ENCODE measurements at places on chromosomes 7 and 10.

- DNase-seq: no peak
Measured at GRCh38 chr10:14439451-14440259, 108.9 kb upstream of the FRMD4A start.

DNA sequence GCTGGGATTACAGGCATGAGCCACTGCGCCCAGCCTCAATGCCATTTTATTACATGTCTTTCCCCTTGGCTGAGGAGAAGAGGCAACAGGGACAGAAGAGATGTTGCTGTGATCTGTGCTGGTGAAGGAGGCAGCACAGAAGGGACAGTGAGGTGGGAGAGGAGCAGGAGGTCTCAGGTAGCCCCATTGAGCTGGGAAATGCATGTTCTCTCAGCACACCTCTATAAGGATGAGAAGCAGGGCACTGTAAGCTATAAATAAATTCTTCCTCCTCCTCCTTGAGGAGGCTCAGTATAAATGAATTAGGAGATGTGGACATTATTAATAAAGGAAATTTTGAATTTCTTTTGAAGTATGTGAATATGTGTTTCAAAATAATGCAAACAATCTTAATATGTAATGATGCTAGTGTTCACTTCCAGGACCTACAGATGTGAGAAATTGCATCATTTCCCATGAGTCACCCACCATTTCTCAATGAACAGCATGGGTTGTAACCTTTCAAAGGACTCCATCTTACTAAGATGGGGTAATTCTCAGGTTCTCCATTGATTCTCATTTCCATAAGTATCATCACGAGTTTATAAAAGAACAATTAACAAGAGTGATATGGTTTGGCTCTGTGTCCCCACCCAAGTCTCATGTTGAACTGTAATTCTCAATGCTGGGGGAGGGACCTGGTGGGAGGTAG, 88.9 kb upstream of the ODAD2 start:
- DNase-seq: no peak

DNA sequence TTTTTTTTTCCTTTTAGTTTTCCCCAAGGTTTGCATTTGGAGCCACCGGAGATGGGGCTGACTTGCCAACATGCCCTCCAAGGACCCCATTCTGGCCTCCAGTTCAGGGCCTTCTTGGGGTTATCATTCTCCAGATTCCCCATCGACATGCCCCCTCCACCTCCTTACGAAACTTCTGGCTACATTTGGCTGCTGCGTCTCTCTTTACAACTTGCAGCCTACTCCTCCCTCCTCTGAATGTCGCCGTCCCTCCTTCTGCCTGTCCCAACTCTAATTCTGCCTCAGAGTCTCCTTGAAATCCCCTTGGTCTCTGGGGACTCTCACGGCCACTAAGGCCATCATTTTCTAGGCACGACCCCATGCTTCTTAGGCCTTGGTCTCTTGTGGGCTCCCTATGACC, 72.2 kb upstream of the PODXL start:
- DNase-seq: no peak

DNA sequence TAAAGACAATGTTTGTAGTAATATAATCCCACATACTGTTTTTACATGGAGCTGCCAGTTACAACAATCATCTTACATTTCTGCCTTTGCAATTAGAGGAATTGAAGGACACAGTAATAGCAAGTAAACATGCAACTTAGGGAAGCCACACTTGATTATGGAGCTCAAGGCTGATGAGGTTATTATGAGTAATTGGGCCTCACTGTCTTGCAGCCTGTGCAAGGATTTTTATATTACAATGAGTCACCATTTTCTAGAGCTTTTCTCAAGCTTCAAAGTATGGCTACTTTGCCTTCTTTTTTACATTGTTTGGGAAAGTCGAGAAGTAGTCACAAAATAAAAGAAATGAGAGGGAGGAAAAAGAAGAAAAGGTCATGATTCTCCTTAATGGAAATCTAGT, 226.4 kb downstream of the KIAA1217 start:
- no peak for DNase-seq

DNA sequence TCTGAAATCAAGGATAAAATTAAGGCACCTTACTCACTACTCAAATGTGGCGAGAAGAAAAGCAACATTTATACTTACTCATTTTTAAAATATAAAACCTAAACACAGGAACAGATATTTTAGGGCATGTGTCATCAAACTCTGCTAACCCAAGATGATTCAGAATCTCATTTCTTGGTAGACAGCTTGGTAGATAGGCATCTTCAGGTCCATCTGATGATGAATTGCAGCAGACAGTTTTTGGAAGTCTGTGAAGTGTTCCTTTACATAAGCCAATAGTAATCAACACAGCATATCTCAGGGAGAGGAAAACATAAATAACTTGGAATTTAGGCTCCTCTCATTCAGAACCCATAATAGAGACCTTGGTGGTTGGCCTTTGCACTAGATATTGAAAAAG, 3.4 kb downstream of the HIPK2 start:
- no peak for DNase-seq

DNA sequence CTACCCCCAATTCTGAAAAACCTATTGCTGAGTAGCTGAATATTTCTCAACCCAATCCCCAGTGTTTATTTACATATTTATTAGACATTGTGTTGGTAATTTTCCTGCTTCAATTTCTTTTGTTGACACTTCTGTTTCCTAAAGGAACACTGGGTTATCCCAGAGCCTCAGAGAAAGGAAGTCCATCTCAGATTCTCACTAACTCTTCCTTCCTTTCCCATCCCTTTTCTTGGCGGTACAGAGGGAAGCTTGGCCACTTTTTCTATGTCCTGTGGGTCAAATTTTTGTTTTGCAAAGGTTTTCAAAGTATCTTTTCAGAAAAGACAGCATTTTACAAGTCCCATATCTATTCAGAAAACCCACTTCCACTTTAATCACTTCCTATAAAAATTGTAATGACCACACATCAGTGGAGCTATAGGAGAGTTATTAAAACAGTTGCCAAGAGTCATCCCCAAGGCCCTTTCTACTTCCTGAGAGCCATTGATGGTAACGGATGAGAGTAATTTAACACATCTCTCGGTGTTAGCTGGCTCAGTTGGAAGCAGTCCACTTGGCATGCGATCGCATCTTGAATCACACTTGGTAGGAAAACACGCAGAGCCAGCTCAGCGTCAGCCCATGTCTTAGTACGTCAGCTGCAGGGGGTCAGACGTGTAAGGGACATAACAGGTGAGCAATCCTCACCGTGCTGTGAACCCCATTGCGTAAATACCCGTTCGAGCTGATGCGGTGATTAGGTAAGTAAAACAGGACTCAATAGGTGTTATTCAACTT, 231.1 kb upstream of the ADARB2 start:
- no peak for DNase-seq

DNA sequence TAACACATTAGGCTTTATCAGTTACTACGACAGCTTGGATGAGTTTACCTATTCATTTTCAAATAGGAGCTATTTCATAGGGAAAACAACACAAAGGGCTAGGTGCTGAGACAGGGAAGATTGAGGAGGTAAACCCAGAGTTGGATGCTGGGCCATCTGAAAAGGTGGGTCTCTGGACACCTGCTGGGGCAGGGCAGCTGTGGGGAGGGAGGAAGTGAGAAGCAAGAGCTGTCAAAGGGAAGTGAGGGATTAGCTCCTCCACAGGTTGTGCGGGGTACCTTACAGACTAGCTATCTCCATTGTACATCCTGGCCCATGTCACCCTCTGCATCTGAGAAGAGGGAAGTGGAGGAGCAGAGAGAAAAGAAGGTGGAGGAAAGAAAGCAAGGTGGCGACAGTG, 48.9 kb downstream of the BLNK start:
- DNase-seq: no peak

DNA sequence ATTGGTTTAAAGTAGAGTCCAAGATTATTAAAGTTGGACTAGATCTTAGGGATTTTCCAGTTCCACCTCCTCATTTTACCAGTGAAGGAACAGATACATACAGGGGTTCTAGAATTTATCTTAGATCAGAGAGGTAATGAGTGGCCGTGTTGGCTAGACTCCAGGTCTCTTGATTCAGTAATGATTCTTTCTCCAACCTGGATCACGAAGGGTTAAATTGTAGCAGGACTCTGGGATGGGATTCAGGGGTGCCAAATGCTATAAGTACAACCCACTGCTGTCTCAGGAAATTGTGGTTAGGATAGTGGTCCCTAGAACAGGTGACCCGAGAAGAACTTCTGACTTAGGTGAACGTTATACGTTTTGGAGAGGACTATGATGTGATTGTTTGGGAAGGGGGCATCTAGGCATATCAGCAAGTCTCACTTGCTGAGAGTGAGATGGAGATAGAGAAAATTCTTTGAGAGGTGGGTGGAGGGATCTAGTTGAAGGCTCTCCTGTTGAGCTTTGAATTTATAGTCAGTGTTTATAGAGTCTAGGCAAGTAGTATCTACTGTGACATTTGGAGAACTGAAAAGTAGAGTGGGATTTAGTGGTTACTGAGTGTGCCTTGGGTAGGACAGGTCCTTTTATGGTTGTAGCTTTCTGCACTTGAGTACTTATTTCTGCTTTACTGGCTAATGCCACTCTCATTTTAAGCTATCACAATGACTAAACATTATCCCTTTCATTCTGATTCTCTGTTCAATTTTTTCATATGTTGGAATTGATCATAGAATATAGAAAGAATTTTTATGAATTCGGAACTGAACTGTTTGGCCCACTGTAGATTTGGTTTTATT, 58.3 kb downstream of the ST7 start:
- no peak for DNase-seq

DNA sequence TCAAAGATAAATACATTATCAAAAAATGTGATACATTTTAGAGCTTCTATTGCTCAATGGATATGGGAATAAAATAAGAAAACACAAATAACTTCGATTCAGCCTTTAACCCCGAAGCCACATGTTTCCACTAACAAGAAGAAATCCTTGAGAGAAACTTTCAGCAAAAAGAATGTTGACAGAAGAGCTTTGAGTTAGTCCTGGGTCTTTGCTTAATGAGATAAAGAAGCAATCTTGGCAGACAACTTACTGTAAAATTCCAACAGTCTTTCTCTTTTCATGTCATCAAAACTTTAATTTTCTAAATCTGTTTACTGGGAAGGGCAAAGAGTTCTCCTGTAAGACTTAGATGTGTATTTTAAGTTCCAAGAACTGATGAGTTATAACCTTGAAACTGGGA, 810.2 kb downstream of the CNTNAP2 start:
- no peak for DNase-seq

DNA sequence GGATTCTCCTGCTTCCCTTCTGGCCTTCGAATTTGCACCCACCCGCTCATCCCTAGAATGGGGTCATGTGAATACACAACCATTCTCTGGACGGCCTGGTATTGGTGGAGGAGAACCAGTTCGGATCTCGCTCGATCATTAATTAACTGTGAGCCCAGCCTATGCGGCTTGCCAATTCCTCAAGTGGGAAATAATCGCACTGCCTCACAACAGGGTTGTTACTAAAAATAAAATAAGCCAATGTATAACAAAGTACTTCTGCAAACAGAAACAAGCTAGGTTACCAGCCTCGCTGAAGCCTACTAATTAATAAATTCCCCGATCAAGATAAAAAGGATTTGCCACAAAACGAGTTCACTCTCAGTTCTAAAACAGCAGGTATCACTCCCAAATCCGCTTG, 16.2 kb downstream of the CTBP2 start:
- DNase-seq: no peak

DNA sequence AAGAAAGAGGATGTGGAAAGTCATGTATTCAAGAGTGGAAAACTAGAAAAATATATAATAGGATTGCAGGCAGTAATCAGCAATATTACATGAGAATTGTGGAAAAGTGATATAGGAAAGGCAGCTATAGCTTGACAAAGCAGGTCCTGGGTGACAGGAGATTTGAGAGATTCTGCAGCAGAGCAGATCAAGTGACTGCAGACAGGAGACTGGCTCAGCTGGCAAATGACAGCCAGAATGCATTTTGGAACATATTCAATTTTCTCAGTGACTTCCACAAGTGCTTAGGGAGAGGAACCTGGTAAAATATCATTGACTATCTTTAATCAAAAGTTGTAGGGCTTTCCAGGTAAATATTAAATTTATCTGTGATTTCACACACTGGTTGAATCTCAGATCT, 260.5 kb upstream of the CACNA2D1 start:
- DNase-seq: no peak

GRCh38 chr10:71528371-71529206, 131.9 kb downstream of the CDH23 start:
- DNase-seq: no peak

DNA sequence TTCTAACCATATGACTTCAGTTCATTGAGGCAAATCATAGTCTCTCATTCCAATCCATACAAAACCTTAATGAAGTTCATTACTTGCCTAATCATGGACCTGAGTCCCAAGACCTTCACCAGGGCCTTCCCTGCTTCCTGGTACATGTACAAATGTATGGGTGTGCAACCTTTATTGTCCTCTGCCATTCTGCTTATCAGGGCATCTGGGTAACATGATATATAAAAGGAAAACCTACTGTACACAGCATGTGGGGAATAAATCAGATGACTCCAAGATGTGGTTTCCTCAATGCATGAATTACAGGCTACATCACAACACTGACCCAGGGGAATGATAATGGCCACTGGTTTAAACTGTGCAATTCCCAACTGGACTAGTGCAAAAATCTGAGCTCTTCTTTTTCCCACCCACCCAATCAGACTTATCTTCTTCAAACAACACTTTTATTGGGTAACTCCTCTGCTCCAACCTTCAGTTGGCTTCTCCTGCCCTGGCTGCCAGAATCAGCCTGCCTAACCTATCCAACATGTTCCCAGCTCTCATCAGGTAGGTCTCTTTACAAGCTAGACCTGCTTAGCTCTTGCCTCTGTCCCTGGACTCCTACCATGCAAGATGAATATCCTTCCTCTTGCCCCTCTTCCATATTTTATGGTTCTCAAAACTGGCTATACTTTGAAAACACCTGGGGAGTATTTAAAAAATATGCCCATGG, 11.4 kb downstream of the GOT1 start:
- DNase-seq: no peak

GRCh38 chr7:83143107-83143506, 19.6 kb downstream of the PCLO start:
- no peak for DNase-seq

DNA sequence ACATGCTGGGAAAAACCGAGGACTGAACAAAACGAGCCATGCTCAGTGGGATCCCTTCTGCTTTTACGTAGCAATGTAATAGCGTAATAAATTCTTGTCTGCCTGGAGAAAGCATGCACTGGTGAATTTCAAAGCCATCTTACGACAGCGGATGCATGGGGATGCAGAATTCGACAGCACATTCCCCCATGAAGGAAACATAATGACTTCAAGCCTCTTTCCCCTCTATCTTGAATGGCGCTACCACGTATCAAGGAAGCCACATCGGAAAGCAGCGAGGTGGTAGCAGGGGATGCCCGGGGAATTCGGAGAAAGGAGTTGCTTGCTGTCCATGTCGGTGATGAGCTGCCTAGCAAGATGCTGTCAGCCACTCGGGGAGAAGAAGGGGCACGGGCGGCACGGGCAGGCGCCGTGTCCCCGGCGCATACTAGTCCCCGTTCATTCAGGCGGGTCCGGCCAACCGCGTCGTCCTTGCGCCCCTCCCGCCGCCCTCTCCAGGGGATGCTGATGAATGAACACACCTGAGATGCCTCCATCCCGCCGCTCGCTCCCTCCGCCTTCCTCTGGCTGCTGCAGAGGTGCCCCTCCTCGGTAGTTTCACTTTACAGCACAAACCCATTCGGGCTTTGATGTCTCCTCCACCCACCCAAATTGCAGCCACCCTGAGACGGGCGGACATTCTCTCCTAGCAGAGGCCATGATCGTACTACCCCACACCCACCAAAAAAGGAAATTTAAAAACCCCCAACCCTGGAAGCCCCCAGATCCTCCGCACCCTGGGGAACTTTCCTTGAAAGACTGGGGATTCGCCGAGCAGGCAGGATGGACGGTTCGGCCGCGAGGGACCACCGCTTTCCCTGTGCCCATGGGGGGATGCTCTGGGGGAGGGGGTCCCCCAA, 644 bp downstream of the SORBS1 start:
- peak; percentile 14 for DNase-seq

Measured in activated T-cell treated with anti-CD3 and anti-CD28 coated beads for 4 hours (primary cell).